ENCODE measurements at places on chromosomes 11 and 22.
A peak's percentile ranks its signal among the peaks of the same experiment; 100 is the strongest.

- DNase-seq = no peak
These were observed 1341.5 kb downstream of the BRD1 start for GRCh38 chr22:48486134-48486532.

- no peak for DNase-seq
These were observed 734 bp upstream of the TMEM123 start for GRCh38 chr11:102453302-102453695.

DNA sequence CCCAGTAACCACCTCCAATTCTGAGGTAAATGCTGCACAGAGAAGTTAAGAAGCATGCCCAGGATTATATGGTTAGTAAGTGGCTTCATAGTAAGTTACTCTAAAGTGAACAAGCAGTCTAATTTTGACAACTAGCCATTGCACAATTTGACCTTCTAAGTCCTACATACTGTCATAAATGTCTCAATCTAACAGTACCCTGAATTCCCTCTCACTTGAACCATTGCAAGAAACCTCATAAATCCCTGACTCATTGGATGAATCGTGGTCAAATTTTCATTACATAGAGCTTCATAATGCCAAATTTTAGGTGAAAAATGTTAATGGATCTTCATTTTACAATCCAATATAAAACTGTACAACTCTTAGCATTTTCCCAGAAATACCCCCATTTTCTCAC is 217.3 kb upstream of the GRIA4 start:
- no peak for DNase-seq

- DNase-seq = no peak
These were observed 1137.7 kb upstream of the CNTN5 start for GRCh38 chr11:97883086-97883485.

- no peak for DNase-seq
These were observed 12.0 kb downstream of the OR5B21 start for GRCh38 chr11:58495906-58496305.

- no peak for DNase-seq
These were observed 69.6 kb downstream of the LARGE1 start for GRCh38 chr22:33850724-33851123.

DNA sequence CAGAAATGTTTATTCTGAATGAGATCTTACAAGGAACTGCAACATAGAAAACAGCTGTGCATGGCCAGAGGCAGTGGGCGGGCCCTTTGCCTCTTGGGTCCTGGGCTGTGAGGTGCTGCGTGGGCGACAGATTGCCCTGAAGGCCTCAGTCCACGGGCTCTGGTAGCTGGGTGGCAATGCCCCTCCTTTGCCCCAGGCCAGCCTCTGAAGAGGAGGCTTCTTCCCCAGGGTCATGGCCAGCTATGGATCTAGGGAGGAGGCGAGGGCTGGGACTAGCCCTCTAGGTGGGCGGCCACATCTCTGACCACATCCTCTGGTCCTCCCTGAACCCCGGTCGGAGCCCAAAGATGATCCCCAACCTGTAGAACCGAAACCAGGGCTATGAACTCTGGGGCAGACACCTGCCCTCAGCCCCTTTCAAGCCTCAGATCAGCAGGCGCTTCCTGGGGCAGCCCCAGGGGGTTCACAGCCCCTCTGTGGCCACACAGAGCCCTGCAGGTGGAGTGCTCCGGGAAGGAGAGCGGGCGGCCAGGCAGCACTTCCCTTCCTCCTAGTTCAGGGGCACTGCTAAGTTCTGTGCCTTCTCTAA is 6.6 kb upstream of the CDC42BPG start:
- peak; percentile 80 for DNase-seq
